ENCODE measurements at places on chromosomes 4 and X.
A peak's percentile ranks its signal among the peaks of the same experiment; 100 is the strongest.

DNA sequence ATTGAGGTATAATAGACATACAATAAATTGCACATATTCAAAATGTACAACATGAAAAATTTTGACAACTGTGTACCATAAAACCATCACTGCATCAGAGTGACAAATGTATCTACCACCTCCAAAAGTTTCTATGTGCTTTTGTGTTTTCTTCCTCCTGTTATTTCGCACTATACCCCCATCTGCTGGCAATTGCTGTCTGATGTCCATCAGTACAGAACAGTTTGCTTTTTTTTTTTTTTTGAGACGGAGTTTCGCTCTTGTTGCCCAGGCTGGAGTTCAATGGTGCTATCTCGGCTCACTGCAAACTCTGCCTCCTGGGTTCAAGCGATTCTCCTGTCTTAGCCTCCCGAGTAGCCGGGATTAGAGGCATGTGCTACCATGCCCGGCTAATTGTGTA is 154.3 kb upstream of the GIMD1 start:
- no peak for DNase-seq

DNA sequence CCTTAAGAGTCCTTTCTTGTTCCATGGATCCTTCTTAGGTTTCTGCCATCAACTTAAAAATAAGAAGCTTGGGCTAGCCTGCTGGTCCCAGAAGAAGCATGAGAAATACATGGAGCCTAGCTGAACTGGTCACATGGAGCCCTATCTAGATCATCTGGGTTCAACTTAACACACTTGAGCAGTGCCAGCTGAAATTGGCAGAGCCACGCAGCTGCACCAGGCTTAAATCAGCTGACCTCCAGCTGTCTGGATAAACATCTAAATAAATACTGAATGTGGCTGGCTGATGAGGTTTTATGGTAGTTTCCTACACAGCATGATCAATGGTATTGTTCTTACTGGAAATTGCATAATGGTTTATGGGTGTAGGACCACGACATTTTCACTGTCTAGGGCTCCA is 598.4 kb upstream of the FAM241A start:
- DNase-seq = no peak

- DNase-seq = no peak
Measured at GRCh38 chr4:4794421-4794820, 65.0 kb upstream of the MSX1 start.

DNA sequence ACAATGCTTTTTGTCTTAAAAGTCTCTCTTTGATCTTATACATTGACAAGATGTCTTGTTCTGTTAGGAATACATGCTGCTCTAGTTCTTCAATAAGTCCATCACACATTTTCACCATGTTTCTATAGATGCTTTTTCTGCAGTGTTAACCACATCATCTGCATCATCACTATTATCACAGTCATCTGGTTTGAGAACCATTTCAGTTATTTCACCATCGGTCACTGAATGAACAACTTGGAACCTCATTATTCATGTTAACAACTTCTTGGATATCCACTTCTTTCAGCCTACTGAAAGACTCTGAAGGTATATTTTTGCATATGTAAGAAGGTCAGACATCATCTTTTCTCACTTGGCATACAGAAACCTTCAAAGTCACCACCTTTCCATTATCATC is 975.2 kb downstream of the STIM2 start:
- DNase-seq = no peak

GRCh38 chrX:37802028-37802427 is 22.2 kb downstream of the CYBB start:
- DNase-seq = no peak

GRCh38 chr4:13203101-13203500 is 281.0 kb downstream of the RAB28 start:
- DNase-seq = no peak

- peak; percentile 87 for DNase-seq
Measured at GRCh38 chr4:141352909-141353525, 132.3 kb downstream of the ZNF330 start.

DNA sequence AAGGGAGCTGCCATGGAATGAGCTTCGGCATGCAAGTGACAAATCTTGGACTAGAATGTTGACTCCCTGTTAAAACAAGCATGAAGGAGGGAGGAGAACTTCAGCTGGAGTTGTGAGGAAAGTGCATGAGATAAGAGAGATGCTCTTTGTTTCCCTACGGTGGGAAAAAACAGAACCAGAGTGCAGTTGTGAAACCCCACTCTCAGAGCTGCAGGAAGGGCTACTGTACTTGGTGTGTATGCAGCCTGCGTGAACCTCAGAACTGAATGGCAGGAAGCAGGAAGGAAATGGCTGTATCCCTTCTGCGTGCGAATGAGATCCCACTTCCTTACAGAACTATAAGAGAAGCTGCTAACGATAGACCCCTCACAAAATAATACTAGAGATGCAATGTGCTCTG is 57.2 kb downstream of the EGF start:
- no peak for DNase-seq

DNA sequence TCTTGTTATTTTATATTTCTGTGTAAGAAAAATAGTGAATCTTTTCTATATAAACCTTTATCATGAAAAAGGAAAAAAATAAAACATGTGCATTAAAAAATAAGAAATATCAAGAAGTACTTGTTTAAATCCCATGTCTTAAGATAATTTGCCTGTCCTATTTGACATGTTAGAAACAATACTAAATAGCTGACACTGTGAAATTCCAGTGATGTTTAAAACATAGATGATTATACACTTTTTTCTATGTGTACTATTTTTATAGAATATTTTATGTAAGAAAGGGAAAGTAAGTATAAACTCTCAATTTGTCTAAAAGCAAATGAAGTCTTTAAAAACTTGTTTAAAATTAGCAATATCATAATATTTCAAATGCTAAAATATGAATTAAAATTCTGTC is 543.2 kb upstream of the ATOH1 start:
- DNase-seq = no peak

GRCh38 chr4:43357252-43357974 is 464.9 kb downstream of the GRXCR1 start:
- no peak for DNase-seq

DNA sequence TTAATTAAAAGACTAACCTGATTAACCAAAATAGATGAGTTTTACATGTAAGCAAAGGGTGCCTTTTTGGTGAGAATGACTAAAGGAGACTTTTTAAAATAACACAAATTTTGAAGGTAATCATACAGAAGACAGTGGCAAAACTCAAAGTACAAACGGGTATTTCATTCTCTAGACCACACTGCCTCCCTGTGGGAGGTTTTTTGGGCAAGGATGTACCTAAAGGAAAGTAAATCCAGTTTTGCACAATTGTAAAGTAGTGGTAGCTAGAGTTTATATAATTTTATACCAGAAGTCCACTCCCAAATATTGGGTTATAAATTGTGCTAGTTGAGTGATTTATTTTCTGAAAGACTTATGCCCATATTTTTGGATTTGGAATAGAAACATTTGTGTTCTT is 201.0 kb downstream of the PAPSS1 start:
- peak; percentile 41 for DNase-seq
